ENCODE measurements at places on chromosomes 4 and X. TPM values are rescaled to one million over a fixed set of nuclear protein-coding genes. Genes with fewer than 3 reads are reported as not detected.

GRCh38 chr4:120769227-120769626, 153.3 kb downstream of the PRDM5 start:
- DNase-seq, result no peak

- DNase-seq, result no peak
These were observed 57.5 kb upstream of the C1QTNF7 start for GRCh38 chr4:15370296-15370695.

DNA sequence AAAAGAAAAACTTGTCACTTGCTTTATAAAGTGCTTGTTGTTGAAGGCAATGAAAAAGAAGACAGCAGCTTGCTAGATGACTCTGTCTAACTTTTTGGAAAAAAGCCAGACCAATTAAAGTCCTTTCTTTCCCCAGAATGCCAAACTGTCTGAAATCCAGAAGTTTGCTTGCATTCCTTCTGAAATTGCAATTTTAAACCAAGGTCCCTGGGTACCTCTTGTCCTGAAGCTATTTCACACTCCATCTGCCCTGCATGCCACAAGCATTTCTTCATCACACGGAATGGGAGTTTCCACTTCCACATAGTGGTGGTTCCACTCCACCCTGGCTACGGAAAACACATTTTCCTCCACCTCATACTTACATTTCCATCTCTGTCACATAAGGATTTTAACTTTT, 101.0 kb downstream of the PAPSS1 start:
- no peak for DNase-seq

Gene CWH43
- total RNA-seq, result not detected

DNA sequence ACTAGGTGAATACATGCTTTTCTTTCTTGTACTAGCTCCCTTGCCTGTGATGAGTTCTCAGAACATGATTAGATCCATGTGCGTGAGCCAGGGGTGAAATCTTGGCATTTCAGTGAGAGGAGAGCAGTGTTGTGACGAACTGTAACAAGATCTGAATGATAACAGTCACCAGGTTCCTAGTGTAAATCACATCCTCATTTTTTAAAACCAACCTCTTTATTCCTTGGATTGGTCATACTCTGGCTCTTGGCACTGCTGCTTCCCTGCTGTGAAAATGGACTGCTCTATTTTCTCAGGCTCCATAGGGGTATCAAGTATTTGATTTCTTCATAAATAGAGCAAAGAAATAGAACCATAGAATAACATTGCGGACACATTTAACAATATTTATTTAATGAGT, 206.3 kb downstream of the SLC4A4 start:
- no peak for DNase-seq

- no peak for DNase-seq
These were observed 177.7 kb upstream of the FSTL5 start for GRCh38 chr4:162341533-162341932.

DNA sequence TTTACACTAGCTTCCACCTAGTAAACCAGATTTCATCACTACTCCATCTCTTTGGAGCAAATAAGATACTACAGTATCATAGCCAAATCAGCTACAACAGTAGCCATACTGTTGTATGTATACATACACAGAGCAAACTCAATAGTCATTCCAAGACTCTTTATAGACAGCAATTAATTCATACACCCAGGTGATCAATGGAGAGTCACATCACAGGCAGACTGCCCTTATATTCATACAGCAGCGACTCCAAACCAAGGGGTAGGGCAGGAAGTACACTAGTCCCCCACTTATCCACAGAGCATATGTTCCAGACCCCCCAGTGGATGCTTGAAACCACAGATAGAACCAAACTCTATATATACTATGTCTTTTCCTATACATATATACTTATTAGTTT, 76.6 kb downstream of the FBXW7 start:
- no peak for DNase-seq

Gene CXXC4
- 0.07 TPM for total RNA-seq

DNA sequence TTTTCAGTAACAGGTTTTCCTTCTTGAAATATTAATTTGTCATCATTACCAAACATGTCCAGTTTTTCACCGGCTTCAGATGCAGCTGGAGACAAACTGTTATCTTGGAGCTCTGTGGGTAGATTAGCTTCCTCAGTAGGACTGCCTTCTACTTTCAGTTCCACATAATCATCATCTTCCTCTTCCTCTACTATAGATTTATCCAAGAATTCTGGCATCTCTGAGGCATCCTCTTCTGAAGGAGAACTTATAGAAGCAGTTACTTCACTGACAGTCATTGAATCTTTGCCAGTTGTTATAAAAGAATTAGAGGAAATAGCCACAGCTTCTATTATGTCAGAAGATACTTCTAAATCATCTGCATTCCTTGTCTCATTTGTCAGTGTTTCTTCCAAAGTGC, 162.9 kb downstream of the LRBA start:
- DNase-seq, result no peak

DNA sequence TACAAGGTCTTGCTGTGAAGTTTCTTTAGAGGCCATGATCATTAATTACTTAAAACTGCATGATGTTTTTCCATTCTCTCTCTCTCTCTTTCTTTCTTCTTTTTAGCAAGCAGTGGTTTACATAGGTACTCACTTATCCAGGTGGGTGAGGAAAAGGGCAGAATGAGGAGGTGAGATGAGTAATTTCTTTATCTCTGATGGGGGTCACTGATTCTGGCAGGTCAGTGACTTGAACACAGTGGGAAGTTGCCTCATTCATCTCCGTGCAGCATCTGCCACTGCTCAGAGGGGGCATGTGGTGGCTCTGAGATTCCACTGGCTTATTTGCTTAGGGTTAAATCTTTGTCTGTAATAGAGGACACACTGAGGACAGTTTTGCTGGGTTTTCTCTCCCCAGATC, 62.6 kb downstream of the FAM114A1 start:
- no peak for DNase-seq

Gene TBX22
- total RNA-seq, result not detected

DNA sequence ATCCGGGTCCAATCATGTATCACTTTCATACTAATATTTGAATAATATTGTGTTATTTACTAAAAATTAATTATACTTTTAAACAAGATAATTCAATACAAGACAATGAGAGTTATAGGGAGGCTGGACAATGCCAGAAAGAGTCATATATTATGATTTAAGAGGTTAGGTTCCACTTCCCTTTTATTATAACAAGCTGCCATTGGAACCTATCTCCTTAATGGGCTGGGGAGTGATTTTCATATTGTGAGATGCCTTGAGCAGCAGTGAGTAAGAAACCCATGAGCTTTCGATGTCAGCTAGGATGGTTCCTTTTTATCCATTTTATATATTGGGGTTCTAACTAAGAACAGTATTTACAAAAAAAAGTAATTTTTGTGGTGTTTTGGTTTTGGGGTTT, 91.8 kb downstream of the MAB21L2 start:
- no peak for DNase-seq

Gene PCDH11X
- not detected for total RNA-seq

GRCh38 chr4:110629780-110630687, 7.2 kb upstream of the PITX2 start:
- DNase-seq, result no peak

- no peak for DNase-seq
These were observed 8.7 kb downstream of the SMARCAD1 start for GRCh38 chr4:94216394-94216793.

Gene IL1RAPL2
- total RNA-seq, result not detected

DNA sequence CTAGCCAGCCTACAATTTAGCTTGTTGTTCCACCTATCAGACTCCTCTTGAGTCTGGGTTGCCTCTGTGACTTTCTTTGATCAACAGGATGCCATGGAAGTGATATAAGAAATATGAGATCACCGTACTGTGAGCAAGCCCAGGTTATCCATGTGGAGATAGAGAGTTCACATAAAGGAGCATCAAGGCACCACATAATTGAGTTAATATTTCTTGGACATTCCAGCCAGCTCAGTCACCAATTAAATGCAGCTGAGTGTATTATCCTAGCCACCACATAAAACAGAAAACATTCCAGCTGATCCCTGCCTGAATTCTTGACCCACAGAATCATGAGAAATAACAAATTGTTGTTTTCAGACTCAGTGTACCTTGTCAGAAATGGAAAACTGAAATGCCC, 253.6 kb downstream of the PPP1R2C start:
- no peak for DNase-seq

Gene ASB12
- total RNA-seq, result not detected

- DNase-seq, result no peak
These were observed 126.9 kb upstream of the GIMD1 start for GRCh38 chr4:106495476-106495875.

GRCh38 chr4:150782311-150782710, 200.4 kb downstream of the MAB21L2 start:
- no peak for DNase-seq

Gene ERCC6L
- 6.5 TPM for total RNA-seq

- no peak for DNase-seq
These were observed 136.8 kb downstream of the TECRL start for GRCh38 chr4:64272432-64272831.
